ENCODE measurements at places on chromosomes 1 and 21. TPM values are rescaled to one million over a fixed set of nuclear protein-coding genes. Genes with fewer than 3 reads are reported as not detected.

DNA sequence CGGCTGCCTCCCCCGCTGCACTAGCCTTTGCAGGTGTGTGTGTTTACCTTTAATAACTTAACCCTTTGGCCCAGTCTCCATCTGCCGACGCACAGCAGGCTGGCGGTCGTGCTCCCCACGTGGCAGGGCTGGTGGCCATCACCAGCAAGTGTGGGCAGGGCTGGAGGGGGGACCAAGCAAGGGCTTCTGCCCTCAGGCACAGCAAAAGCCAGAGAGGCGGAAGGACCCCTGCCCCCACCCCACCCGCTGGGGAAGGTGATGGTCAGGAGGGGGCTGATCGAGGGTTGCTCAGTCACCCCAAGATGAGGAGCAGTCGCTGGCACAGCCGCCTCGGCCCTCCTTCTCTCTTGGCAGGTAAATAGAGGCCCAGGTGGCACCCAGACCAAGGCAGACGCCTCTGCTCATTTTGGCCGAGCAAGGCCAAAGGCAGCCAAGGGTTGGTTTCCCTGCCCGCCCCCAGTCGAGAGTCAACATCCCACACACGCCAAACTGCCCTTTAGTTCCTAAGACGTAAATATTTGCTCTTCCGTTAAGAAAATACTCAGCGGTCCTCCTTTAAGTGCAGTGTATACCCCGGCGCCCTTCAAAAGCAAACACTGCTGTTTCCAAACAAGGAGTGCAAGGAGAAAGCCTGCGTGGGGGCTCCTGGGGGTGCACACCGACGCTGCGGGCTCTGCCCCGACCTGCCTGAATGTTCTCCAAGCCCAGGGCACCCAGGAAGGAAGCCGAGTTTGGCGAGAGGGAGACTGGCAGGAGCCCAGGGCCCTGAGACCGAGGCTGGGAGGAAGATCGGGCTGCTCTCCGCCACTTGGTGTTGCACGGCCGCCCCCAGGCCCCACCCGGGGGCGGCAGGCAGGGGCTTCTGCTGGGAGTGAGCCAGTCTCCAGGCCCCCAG is 82.7 kb downstream of the SIK1 start:
- DNase-seq: no peak

Gene ADCY10
- 0.07 TPM for total RNA-seq

DNA sequence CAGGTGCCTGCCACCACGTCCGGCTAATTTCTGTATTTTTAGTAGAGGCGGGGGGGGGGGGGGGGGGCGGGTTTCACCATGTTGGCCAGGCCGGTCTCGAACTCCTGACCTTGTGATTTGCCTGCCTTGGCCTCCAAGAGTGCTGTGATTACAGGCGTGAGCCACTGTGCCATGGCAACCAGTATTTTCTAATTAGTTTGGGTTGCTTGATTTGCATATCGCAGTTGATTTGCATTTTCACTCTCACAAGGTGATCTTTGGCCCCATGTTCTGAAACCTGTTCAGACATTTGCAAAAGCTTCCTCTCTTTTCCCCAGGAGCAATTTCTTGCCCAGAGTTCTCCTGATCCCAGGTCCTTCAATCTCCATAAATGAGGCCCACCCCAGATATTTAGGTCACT is 1.7 kb downstream of the TOR3A start:
- no peak for DNase-seq

Gene CDCP2
- total RNA-seq: not detected

DNA sequence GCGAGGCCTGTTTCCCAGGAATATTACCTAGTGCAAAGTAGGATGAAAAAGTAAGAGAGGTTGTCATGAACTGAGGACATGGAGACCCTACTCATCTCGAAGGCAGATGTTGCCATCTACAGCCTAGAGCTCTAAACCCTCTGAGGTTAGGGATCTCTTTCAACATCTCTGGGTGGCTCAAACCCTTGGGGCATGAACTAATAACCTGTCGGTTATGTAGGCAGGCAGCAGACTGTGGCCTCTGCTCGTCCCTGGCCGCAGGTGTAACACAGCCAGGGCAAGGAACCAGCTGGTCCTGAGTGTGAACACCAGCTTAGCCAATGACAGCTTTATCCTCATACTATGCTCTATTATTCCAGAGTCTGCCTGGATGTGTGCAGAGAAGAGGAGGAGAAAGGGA is 13.2 kb downstream of the CAPZB start:
- no peak for DNase-seq

DNA sequence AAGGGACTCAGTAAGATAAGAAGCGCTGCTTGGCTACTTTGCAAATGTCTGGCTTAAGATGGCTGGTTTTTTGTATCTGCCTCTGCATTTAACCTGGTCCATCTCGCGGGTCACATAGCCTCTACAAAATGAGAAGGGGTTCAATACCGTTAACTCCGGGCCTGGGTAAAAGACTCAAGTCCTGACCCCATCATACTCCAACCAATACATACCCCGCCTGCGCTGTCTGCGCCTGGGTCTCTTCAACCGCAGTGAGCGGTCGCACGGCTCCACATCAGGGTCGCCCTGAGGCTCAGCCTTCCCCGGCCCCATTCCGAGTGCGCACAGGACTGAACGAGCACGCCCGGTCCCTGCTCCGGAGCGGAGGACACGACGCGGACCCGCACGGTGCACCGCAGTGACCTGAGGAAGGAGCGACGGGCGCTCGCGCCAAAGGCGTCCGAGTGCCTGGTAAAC is 558 bp upstream of the PGD start:
- no peak for DNase-seq

Gene GPR52
- total RNA-seq: 1.1 TPM

Gene SPRR1A
- not detected for total RNA-seq

- DNase-seq: no peak
Measured at GRCh38 chr1:119139857-119140176, 636 bp downstream of the WARS2 start.

GRCh38 chr1:17265162-17265561 is 16.3 kb downstream of the PADI3 start:
- no peak for DNase-seq

DNA sequence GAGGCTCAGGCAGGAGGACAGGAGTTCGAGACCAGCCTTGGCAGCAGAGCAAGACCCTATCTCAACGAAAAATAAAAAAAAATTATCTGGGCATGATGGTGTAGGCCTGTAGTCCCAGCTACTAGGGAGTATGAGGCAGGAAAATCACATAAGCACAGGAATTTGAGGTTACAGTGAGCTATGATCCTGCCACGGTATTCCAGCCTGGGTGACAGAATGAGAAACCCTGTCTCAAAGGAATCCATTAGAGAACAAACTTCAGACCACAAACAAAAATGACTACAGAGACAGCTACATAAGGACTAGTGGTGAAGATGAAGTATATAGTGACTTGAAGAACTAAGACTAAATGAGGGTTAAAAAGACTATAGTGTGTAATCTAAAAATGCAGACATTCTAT is 233.1 kb downstream of the RERE start:
- DNase-seq: no peak

Gene ATP6V1G3
- total RNA-seq: not detected

- no peak for DNase-seq
Measured at GRCh38 chr1:68624233-68624632, 127.4 kb upstream of the DEPDC1 start.
